ENCODE measurements at places on chromosomes 6 and 20.

DNA sequence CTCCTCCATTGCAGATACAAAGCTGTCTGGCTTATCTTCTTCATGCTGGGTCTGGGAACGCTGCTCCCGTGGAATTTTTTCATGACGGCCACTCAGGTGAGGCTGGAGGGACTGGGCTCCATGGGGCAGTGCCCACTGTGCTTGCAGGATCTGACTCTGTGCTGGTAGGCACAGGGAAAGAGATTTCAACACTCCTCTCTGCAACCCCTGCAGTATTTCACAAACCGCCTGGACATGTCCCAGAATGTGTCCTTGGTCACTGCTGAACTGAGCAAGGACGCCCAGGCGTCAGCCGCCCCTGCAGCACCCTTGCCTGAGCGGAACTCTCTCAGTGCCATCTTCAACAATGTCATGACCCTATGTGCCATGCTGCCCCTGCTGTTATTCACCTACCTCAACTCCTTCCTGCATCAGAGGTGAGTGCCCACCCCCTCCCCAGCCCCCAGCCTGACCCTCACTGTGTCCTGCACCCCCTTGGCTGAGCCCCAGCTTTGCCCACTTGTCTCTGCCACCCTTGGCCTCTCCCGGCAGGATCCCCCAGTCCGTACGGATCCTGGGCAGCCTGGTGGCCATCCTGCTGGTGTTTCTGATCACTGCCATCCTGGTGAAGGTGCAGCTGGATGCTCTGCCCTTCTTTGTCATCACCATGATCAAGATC is 6.1 kb downstream of the SLC29A1 start:
- DNase-seq, result peak; percentile 76

GRCh38 chr20:44572551-44573500 is 9.6 kb upstream of the PKIG start:
- peak; percentile 76 for DNase-seq

- DNase-seq, result no peak
Observed at GRCh38 chr6:16045238-16045637, 83.6 kb upstream of the MYLIP start.

DNA sequence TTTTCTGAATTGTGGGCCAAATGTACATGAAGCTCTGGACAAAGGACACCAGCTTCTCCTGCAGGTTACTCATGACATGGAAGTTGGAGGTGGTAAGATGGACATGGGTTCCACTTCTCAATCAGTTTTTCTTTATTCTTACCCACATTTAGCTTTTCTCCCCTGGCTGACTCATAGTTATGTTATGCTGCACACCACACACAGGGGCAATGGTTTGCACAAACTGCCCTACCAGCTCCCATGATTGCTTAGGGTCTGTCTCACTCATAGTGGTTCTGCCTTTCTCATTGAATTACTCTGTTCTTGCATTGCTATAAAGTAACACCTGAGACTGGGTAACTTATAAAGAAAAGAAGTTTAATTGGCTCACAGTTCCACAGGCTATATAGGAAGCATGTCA is 4.5 kb upstream of the CD109 start:
- no peak for DNase-seq

GRCh38 chr20:58155148-58155925 is 73.1 kb downstream of the ANKRD60 start:
- no peak for DNase-seq

GRCh38 chr6:43402820-43403219 is 24.5 kb upstream of the ABCC10 start:
- no peak for DNase-seq

DNA sequence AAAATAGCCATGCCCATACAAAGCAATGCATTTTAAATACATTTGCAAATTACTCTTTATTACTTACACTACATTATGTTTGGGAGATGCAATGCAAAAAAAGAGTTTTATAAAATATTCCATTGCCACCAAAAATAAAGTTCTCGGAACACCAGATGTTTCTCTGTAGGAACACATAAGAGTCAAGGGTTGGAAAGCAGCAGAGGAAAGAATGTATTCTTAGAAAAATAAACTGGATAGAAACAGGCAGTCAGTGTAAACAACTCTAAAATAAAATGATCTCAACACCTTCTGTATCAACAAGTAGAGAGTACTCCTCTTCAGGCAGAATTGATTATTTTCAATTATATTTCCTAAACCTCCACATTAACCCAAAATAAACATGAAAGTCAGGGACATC is 28.1 kb downstream of the KIF13A start:
- DNase-seq, result no peak

DNA sequence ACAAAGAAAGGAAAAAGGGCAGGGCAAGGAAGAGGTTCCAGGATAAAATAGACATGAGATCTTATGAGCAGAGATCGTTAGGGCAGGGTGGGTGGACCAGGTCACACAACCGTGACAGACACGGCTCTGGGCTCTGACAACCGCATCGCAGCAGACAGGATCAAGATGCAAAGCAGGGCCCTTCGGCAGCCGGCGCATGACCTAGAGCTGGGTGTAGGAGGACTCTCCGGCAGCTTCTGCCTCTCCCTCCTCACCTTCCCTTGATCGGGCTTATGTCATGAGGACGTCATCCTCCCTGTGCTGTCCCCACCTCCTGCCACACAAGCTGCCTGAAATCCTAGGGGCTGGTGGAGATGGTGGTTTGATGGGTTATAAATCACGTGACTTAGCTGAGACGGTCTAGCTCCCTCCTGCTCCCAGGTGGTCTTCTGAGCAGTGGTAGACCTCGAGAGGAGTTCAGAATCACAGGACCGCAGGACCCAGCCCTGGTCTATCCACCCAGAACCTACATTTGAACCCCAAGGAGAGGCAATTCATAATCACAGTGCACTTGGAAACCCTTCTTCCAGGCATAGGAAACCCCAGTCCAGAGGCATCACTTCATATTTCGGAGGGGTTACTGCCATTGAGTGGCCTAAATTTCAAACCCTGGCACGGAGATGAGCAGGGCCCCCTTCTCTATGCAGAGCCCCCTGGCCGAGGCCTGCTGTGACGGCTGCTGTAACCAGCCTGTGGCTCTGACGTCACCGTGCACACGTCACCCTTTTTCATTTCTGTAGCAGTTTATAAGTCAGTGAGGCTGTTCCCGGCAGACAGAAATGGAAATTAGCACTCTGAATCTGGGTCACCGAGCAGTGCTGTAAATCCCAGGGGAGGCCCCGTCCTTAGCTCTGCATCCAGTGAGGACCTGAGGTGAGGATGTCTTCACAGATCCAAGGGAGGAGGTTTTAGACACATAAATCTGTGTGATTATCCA is 8.7 kb upstream of the CCR6 start:
- no peak for DNase-seq

DNA sequence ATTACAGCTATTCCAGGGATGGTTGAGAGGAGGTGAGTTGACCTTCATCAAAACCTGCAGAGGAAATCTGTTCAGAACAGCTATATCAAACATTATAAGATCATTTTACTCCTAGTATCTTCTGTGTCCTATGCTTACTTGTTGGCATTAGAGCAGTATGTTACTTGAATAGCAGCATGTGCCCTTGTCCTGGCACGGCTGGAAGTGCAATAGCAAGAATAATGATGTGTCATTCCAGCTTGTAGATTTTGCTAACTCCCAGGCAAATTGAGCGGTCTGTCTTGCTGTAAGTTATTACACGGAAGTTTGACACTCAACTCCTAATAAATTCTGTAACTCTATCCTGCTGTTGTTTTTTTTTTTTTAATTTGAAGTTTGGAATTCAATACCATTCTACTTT is 385.5 kb downstream of the TENT5A start:
- peak; percentile 27 for DNase-seq

DNA sequence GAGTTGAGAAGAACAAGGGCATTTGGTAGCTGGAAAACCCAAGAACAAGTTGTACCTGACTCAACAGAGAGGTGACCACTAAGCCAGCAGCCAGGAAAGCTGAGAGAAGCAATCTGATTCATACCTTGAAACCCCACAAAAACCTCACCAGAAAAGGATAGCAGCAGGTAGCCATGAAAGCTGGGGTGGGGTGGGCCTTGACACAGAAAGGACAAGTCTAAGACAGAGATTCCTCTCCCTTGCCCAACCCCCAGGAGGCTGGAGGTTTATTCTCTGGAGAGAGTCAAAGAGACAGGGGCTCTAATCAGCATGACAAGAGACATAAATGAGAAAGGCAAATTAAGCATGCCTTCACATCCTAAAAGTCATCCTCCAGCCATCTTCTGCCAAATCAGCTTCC is 151.7 kb upstream of the DST start:
- DNase-seq, result no peak

DNA sequence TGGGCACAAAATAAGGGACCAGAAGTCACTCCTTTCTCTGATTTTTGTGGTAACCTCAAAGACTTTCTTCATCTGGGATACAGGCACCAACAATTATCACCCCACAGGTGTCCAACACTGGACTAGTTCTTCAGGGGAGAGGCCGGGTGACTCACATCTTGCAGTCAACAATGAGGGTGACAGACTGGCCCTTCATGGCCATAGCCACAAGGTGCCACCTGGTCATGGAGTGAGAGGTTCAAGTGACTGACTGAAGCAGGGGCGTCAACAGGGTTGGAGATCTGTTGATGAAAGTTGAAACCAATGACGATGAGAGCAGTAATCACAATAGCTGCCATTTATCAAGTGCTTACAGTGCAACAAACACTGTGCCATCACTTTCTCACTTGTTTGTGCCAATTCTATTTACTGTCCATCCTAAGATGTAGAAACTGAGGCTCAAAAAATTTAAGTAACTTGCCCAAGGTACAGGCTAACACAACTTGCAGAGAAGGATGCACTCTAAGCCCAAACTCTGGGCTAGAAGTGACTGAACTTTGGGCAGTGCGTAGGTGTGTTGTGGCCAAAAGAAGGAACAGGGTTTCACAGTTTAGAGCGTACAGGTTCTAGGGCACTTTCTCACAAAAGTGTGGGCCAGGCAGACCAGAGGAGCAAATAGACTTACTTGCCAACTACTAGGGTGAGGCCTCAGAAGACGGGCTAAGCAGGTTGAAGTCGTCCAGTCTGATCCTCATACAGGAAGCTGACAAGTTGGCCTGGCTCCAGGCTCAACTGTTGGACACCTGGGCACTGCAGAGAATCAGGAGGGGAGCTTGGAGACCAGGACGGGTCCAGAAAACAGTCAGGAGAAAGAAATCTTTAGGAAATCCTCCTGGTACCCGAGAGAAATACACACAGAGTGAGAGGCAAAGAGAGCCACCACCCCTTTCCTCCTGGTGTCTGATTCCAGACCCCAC is 30.4 kb downstream of the HLA-DPB1 start:
- DNase-seq, result no peak
